EH (cell line): ENCODE measurements at places on chromosomes 5 and 9.

DNA sequence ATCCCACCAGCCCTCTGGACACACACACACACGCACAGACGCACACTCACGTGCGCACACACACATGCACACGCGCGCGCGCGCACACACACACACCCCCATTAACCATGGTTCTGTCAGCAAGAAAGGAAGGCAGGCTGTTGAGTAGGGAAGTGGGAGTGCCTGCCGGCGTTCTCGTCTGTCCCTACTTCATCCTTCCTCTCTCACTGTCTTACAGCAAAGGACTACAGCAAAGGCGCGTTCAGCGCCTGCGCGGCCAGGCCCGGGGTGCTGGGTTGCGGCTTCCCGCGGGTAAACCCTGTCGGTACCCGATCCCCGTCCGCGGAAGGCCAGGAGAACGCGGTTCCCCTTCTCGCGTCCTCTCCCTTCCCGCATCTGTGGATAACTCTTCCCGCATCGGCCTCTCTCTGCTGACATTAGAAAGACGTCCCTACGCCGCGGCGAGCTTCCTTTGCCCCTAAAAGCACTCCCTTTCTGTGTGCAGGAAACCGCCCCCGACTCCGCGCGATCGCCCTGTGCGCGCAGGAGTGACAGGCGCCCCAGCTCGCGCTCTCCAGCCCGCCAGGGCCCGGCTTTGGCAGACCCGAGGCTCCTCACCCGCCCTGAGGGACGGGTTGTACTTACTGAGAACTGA is 219.2 kb downstream of the AGTPBP1 start:
- peak; percentile 54 for DNase-seq

DNA sequence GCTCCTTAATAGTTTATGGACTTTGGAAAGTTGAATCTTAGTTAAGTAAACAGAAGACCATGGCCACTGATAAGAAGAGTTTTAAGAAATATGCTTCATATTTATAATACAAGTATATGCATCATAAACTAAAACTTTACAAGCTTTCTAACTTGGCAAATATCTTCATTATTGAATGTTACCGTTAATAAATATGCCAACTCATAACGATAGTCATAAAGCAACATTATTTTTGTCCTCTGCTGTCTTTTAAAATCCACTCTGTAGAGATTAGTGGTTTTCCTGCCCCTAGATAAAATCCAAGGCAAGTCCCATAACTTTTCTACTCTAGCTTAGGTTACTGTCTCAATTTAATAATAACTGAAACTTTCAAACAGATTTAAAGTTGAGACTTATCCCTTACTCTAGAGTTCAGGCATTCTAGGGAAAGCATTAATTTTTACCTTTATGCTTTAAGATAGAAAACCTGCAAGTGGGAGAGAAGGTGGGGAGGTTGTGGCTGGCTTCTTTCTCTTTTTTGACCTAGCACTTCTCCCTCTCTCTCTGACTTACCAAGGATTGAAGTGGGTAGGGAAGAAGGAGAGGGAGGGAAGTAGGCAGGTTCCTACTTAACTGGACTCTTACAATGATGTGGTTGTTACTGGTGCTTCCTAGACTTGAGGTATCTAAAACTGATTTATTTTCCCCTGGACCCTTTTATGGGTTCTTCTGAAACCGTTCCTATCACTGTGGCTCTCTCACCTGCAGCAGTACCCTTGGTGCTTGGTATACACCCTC is 29.6 kb downstream of the RNF145 start:
- no peak for DNase-seq

GRCh38 chr9:89435071-89435823 is 62.7 kb downstream of the SEMA4D start:
- peak; percentile 4 for DNase-seq

DNA sequence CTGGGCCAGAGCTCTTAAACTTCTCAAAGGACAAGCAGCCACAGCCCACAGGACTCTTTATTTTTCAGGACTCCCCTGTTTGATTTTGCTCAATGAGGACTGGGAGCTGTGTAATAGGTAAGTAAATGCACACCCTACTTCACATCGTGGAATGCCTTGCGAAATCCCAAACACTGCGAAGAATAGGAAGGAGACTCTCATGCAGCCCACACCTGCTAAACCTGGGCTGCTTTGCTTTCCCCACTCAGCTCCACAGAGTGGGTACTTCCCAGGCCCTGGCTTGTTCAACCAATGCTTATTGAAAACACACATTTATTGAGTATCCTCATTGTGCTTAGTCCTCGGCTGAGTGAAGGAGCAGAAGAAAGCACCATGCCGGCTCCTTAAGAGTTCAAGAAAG is 103.3 kb upstream of the FSTL4 start:
- DNase-seq, result no peak

DNA sequence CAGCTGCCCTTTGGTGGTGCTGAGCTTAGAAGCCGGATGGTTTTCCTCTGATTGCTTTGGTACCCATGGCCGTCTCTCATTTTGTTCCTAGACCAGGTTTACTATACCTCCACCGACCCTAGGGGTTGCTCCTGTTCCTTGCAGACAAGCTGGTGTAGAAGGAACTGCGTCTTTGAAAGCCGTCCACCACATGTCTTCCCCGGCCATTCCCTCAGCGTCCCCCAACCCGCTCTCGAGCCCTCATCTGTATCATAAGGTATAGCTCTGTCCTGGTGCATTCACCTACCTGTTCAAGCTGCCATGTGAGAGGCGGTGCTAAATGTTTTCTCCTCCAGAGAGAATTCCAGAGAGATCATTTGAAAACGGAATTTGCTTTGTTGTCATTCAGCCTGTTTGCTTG is 39.5 kb downstream of the TENT4A start:
- no peak for DNase-seq

DNA sequence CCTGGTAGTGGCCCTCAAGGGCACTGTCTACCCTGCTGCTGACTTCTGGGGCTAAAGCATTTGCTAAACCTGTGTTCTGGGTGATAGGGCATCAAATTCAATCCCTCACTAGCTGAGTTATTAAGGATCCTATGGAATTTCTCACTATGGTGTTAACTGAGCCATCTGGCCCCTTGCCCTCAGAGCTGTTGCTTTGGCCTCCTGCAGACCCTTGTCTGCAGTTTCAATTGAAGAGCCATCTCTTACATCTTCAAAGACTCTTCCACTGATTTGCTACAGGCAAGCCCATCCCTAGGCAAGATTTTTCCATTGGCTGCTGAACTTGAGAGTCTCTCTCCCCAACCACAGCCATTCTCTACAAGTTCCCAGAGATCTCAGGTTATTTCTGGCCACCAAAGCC is 418.2 kb downstream of the ZNF608 start:
- no peak for DNase-seq

DNA sequence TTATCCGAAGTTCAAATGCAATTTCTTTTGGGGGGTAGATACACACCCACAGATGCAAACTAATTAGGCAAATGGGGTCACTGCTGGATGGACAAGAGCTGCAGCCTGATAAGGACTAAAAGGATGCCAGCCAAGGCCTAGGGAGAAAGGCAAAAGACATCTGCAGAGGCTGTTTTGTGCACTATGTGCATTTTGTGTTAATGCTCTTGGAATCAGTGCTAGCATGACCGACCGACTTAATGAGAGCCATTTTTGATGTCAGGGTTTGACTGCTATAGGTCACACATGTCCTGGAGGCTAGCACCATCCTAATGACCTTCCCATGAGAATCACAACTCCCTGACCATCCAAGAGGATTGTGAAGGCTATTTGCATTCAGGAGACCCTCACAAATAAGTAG is 34.6 kb downstream of the PLAC8L1 start:
- DNase-seq, result no peak
